Motor neuron (in vitro differentiated cells): ENCODE measurements at places on chromosomes 5 and 9. TPM values are rescaled to one million over a fixed set of nuclear protein-coding genes. Genes with fewer than 3 reads are reported as not detected.

Gene ANKRD55
- not detected in 2 replicates for total RNA-seq

Gene SPINK4
- total RNA-seq: not detected in 2 replicates

Gene PAM
- 72.0 and 77.4 TPM in 2 replicates for total RNA-seq

Gene OR1Q1
- total RNA-seq: not detected in 2 replicates

Gene BAAT
- 0.46 TPM in 2 replicates for total RNA-seq

Gene MOCS2
- 31.6 and 32.8 TPM in 2 replicates for total RNA-seq

Gene PTGDS
- 4.9 and 5.2 TPM in 2 replicates for total RNA-seq

Gene NELFB
- total RNA-seq: 36.1 and 36.7 TPM in 2 replicates

Gene SLC34A1
- 0.22 and 0.56 TPM in 2 replicates for total RNA-seq
